ENCODE measurements at places on chromosomes 2 and 18.

GRCh38 chr2:24920809-24921441 is 888 bp upstream of the ADCY3 start:
- DNase-seq: no peak

GRCh38 chr2:28583899-28584553 is 88.2 kb downstream of the PLB1 start:
- peak; percentile 81 for DNase-seq

- no peak for DNase-seq
These were observed at the start of gene PSTPIP2 for GRCh38 chr18:46071653-46072375. TSS of gene PSTPIP2 (minus strand) at chr18:46072260. CDS start at chr18:46072188, 72 bp downstream.

DNA sequence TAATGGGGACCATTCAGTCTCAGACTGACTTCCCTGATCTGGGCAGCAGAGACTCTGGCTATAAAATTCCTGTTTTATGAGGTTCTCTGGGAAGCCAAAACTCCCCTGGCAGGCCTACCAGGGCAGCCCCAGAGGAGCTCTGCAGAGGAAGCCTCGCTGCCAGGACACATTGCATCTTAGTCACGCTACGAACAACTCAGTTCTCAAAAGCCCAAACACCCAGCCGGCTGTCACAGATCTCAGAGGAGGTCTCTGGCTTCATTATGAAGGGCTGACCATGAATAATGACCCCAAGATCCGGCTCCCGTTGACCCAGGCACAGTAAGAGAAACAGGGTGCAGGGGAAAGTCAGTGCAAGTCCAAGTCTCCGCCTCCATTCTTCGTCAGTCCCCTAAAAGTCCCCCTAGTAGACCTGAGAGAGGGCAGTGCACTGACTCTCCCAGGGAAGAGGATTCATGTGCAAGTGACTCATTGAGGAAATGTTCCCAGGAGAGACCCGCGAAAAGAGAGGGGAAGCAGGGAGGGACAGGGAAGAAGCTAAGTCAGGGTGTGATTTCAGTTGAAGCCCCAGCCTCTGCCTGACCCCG is 212.3 kb downstream of the CYP26B1 start:
- DNase-seq: peak; percentile 95

DNA sequence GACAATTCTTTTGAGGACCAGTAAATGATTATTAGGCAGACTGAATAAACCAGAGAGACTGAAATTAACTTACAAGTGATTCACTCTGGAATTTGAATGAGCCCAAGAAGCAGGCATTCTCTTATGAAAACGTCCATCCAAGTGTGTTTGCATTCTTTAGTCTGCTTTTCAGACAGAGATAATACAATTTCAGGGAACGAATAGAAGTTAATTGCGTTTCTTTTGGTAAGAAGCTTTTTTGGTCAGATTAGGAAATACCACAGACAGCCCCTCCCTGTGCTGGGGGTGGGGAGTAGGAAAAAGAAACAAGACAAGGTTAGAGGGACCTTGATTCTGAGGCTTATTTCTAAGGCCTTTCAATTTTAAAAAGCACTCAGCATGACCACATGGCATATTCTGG is 874.4 kb downstream of the SUCLG1 start:
- peak; percentile 83 for DNase-seq

- no peak for DNase-seq
These were observed 46.3 kb upstream of the SLC39A10 start for GRCh38 chr2:195610717-195611116.

GRCh38 chr2:26740890-26741302 is 23.2 kb upstream of the SLC35F6 start:
- DNase-seq: no peak

GRCh38 chr2:101435001-101435862 is 39.7 kb downstream of the RFX8 start:
- no peak for DNase-seq

- no peak for DNase-seq
These were observed 81.6 kb upstream of the CTDP1 start for GRCh38 chr18:79597831-79598632.

- no peak for DNase-seq
These were observed 24.8 kb downstream of the CNRIP1 start for GRCh38 chr2:68294913-68295312.

DNA sequence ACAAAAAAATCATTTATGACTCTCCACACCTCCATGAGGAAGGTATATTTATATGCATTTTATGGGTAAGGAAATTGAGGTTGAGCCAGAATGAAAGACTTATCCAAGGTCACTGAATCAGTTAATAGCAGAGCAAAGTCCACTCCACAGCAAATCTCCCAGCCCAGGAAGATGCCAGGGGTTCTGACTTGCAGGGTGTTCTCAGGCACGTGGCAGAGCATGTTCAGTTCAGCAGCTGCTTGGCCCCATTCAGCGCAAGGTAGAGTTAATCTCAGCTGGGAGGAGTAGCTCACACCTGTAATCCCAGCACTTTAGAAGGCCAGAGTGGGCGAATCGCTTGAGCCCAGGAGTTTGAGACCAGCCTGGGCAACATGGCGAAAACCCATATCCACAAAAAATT is 17.8 kb upstream of the DGKD start:
- no peak for DNase-seq

DNA sequence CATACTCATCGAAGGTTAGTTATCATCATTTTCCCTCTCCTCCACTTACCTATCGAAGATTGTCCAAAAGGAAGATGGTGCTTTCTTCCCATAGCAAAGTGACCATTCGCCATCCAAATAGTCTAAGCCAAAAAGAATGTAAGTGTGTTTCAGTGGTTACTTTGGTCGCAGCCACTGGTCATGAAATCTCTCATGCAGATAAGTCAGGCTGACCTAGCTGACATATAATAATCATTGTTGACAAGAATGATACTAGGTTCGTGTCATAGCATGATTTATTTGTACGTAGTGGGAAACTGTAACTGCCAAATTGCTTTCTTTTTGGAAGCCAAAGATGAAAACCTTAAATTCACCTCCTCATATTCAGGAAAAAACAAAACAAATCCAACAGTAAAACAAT is 89.6 kb upstream of the PMAIP1 start:
- DNase-seq: no peak

GRCh38 chr18:49249521-49249920 is 210.9 kb downstream of the DYM start:
- peak; percentile 70 for DNase-seq

GRCh38 chr2:175167076-175167791 is 769 bp downstream of the ATF2 start:
- DNase-seq: peak; percentile 11

DNA sequence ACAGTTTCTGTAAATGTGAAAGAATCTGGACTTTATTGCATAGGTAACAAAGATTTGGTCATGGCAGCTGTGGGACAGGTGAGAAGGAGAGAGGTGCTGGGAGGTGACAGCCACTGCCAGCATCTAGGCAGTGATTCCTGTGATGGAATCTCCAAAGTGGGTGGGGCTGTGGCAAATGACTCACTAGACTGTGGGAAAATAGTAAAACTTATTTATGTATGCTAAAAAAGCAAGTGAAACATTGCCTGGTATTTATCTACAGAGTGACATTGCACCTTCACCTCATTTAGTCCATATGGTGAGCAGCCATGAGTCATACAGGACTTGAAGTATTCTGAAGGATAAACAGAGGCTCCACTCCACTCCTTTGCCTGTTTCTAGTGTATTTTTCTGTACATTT is 145.3 kb upstream of the MEX3C start:
- DNase-seq: no peak

DNA sequence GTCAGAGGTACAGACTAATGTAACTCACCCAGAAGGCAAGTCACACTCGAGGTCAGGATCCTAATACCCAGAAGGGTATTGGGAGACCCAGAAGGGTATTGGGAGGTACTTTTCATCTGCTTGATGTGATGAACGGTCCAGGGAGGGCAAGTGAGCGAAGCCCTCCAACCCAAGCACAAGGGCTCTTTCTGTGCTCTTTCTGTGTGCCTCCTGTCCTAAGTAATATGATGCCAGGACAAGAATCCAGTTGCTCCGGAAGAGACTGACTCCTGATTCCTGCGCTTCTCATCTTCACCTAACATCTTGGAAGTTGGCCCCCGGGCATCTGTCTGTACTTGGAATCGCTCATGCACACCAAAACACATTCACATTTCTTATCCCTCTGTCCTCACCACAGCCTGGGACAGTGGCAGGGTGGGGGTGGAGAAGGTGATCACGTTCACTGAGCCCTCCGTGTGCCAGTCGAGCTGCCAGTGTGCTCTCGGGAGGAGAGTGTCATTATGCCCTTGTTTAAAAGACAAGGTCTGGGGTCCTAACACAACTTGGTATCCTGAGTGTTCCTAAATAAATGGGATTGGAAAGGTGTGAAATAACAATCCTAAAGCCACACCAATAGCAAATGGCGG is 17.1 kb downstream of the GYPC start:
- no peak for DNase-seq

DNA sequence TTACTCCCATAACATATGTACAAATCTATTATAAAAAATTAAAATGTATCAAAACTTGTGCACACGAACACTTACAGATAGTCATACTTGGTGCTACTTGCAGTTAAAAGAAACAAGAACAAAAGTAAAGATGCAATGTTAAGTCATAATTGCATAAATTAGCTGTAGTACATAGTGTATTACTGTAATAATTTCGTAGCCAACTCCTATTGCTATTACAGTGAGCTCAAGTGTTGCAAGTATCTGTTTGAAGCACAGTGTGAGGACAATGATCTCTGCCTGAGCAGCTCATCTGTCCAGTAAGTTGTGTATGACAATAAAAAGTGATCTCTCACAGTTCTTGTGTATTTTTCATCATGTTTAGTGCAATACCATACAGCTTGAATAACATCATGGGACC is 7.5 kb upstream of the SERPINB13 start:
- no peak for DNase-seq

- DNase-seq: no peak
These were observed 74.8 kb downstream of the NOL10 start for GRCh38 chr2:10614939-10615338.

DNA sequence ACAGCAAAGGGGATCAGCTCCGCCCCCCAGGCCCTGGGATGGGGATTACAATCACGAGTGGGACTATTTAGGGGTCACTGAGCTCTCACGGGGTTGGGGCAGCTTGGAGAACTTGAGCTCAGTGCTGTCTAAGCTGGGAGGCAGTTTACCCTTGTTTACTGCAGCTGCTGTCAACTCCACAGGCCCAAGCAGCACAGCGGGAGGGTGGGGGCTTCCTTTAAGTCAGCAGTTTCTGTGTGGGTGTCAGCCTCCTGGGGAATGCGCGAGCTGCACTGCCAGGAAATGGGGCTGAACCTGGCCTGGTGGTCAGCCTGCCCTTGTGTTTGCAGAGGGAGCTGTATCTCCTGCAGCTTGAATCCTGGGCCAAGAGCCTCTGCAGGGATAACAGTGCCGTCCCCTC is 29.8 kb downstream of the TOGARAM2 start:
- no peak for DNase-seq

- DNase-seq: no peak
These were observed 20.9 kb downstream of the FBXO36 start for GRCh38 chr2:229943171-229943570.

GRCh38 chr2:158529379-158530259 is 72.9 kb downstream of the PKP4 start:
- DNase-seq: peak; percentile 53

DNA sequence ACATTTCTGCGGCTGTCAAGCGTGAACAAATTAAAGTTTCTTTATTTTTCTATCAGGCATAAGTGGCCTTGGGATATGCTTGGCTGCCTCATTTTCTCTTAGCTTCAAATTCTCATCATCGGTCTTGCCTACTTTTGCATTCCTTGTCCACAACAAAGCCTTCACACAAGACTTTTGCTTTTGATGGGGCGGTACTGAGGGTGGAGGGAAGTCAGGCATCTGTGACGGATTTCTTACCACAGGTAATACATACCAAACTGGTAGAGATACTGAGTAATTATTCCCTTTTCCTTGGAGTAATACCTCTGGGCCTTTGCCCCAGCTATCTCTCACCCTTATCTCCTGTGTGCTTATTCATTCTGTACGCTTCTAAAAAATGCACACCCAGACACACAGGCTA is 468.3 kb upstream of the RGPD4 start:
- no peak for DNase-seq

GRCh38 chr2:9143264-9143815 is 63.3 kb upstream of the ASAP2 start:
- DNase-seq: no peak

GRCh38 chr2:219176818-219177551 is at the start of gene CNPPD1:
TSS of gene CNPPD1 (minus strand) at chr2:219176925. CDS start at chr2:219176828, 97 bp downstream.
- peak; percentile 44 for DNase-seq

GRCh38 chr2:19474128-19474527 is 115.7 kb upstream of the OSR1 start:
- DNase-seq: peak; percentile 73

DNA sequence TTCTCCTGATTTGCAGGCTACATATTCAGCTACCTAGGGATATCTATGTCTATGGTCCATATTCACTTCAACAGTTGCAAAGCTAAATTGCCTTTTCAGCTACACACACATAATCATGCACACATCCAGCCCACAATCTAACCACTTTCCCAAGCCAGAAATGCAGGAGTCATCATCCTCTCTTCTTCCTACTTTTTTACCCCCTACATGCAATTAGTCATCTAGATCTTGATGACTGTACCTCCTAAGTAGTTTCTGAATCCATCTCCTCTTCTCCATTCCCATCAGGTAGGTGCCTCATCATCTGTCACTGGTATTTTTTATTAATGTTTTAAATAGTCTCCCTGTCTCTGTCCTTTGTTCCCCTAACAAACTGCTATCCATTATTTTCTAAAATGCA is 23.7 kb upstream of the SPRED2 start:
- peak; percentile 44 for DNase-seq

GRCh38 chr2:188414411-188414810 is 122.7 kb downstream of the GULP1 start:
- no peak for DNase-seq

GRCh38 chr2:107091163-107091864 is 205.3 kb upstream of the ST6GAL2 start:
- no peak for DNase-seq

DNA sequence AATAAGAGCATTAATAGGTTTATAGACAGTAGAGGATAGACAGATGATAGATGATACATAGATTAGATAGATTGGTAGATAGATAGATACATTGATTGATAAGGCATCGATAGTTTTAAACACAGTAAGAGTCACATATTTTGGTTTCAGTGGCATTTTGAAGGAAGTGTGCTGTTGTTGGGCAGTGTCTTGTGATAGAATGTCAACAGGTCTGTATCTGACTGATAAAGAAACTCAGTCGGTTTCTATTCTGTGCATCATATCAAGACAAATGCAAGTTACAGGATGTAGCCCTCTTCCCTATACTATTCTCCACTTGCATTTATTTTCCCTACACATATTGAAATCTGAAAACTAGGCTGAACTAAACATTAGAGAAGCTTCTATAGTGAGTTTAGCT is 1229.0 kb upstream of the ZEB2 start:
- DNase-seq: no peak

DNA sequence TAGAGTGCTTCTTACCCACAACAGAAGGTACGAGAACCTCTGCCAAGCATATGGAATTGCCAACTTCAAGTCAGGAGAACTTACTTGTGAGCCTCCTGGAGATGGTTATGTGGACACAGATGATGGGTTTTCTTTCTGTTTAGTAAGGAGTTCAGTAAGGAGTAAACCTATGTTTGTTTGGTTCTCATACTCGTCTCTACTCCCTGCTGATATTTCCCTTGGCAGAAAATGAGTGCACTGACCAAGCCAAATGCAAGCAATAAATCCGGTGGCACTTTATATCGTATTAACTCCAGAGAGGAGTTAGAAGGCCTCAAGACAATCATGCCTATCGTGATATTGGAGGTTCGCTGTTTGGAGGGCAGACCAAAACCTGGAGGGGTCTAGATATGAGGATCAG is 83.2 kb upstream of the CYP1B1 start:
- DNase-seq: no peak
